ENCODE measurements at places on chromosomes 5 and 9.

DNA sequence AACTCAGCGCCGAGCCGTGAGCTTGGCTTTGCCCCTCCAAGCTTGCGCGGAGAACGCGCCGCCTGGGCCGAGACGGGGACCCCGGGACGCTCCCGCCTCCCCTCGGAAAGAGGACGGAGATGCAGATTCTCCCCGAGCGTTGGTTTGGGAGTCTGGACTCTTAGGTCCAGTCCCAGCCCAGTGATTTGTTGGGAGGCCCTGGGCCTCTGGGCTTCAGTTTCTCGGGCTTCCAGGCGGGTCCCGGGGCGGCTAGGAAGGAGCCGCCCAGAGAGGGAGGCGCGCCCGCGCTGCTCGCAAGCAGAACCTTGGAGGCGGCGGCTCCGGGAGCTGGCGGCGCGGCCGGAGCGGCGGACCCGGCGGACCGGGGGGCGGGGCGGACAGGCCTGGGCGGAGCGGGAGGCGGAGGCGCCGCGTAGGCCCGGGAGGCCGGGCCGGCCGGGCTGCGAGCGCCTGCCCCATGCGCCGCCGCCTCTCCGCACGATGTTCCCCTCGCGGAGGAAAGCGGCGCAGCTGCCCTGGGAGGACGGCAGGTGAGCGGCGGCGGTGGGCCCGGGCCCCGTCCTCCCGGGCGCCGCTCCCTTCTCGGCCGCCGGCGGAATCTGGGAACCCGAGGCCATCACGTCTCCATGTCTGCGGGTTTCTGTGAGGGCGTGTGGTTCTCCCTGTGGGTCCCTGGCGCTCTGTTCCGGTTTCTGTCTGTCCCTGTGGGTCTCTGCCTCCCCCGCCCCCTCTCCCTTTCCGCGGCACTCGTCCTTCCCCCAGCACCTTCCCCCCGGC lies at the start of gene B4GALT7:
B4GALT7 (plus strand) TSS at position 402 of the 777 bp plus-strand sequence; CDS start at position 481, 79 bp downstream.
- DNase-seq = peak; percentile 71

DNA sequence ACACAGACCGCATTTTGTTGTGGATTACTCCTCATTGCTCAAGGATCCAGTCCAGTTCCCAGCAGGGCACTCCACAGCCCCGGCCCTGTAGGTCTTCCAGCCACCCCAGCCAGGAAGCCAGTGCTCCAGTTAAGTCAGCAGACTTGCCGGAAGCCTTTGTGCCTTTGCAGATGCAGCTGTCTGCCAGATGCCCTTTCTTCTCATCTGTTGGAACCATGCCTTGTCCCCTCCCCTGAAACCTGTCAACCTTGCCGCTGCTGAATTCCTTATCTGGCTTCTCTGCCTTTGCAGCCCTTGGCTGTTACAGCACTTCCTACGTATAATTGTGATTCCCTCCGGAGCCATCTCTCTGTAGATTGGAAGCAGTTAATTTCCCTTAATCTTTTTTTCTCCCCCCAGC lies 28.4 kb downstream of the PSAT1 start:
- DNase-seq = no peak

GRCh38 chr5:14109771-14110170 lies 33.4 kb upstream of the TRIO start:
- no peak for DNase-seq

GRCh38 chr5:132962429-132963021 lies 909 bp downstream of the AFF4 start:
- no peak for DNase-seq

- DNase-seq = no peak
Observed at GRCh38 chr5:59553992-59554391, 339.5 kb downstream of the PDE4D start.

DNA sequence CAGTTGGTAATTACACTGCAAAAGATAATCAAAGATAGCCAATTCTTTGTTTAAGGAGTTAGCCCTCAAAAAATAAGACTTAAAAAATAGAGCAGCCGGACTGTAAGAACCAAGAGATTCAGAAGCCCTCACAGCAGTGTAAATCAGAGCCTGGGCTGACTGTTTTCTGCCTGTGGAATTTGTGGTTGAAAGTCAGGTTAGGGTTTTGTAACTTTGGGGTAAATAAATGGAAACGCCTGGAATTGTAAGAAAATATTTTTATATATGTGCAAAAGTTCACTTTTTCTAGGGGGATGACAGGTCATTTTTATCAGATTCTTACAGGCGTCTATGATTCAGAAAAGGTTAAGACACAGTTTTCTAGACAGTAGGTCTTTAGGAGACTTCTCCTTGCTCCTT lies 35.6 kb downstream of the KLHL3 start:
- DNase-seq = no peak
